NCI-H2081 (cell line): ENCODE measurements at places on chromosomes 1 and 21.

DNA sequence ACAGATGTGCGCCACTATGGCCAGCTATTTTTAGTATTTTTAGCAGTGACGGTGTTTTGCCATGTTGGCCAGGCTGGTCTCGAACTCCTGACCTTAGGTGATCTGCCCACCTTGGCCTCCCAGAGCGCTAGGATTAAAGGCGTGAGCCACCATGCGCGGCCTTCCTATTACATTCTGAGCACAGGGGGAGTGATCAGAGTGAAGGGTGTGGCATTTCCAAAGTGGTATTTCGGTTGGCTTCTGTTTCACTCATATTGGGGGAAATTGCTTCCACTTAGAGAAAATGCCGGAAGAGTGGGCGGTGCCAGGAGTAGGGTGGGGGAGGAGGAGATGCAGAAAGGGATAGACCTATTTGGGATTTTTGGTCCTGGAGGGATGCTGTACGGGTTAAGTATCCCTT lies 4.3 kb downstream of the PIK3CD start:
- no peak for DNase-seq

GRCh38 chr1:84286071-84286470 lies 15.4 kb upstream of the SAMD13 start:
- no peak for DNase-seq

GRCh38 chr1:20280341-20280740 lies 10.3 kb upstream of the VWA5B1 start:
- no peak for DNase-seq

- DNase-seq: no peak
Measured at GRCh38 chr1:30904962-30905335, 3.6 kb downstream of the SDC3 start.

DNA sequence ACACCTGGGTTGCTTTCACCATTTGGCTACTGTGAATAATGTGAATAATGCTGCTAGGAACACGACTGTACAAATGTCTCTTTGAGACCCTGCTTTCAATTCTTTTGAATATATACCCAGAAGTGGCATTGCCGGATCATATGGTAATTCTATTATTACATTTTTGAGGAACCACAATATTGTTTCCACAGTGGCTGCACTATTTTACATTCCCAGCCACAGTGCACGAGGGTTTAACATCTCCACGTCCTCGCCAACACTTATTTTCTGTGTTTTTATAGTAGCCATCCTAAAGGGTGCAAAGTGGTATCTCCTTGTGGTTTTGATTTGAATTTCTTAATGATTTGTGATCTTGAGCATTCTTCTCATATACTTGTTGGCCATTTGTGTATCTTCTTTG lies 15.7 kb downstream of the FHAD1 start:
- no peak for DNase-seq

DNA sequence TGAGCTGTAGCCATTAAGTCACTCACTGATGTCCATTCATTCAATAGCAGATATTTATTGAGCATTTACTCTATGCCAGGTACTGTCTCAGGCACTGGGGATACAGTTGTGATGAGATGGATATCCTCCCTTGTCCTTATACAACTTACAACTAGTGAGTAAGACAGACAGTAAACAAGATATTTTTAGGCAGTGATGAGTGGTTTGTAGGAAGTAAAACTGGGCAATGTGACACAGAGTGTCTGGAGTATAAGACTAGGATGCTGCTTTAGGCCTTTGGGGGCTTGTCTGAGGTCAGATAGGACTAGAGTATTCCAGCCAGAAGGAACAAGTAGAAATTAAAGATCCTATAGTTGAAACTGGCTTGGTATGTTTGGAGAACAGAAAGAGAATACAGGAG lies 41.4 kb downstream of the NOS1AP start:
- DNase-seq: no peak

GRCh38 chr21:22280851-22281250 lies 1282.6 kb downstream of the NCAM2 start:
- no peak for DNase-seq

DNA sequence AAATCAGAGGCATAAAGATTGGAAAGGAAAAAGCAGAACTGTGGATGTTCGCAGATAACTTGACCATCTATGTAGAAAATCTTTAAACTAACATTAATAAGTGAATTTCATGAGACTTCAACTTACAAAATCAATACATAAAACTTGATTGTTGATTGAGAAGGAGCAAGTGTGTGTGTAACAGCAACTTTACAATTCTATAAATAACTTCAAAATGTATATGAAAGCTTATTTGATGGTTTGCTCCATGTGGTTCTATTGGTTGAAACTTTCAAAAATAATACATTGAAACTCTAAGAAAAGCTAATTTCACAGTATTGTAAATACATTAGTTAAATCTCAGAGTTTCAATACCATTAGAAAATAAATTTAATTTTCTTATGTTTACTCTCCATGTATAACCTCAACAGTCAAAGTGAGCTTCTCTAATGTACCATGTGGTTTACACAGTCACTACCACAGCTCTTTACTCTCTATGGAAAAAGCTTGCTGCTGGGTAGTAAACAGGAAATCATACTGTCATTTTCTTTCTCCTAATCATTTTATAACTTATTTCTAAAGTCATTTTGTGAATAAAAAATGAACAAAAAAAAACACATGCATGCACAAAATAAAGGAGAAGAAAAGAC lies 12.0 kb downstream of the AKT3 start:
- DNase-seq: no peak

- peak; percentile 30 for DNase-seq
Measured at GRCh38 chr21:46325073-46325912, 1.3 kb downstream of the PCNT start.
